ENCODE measurements at places on chromosomes 5 and 9.

GRCh38 chr5:134550271-134551214 lies 25.1 kb downstream of the JADE2 start:
- peak; percentile 46 for DNase-seq

GRCh38 chr5:121969660-121970295 lies 8.0 kb downstream of the SRFBP1 start:
- DNase-seq: no peak

DNA sequence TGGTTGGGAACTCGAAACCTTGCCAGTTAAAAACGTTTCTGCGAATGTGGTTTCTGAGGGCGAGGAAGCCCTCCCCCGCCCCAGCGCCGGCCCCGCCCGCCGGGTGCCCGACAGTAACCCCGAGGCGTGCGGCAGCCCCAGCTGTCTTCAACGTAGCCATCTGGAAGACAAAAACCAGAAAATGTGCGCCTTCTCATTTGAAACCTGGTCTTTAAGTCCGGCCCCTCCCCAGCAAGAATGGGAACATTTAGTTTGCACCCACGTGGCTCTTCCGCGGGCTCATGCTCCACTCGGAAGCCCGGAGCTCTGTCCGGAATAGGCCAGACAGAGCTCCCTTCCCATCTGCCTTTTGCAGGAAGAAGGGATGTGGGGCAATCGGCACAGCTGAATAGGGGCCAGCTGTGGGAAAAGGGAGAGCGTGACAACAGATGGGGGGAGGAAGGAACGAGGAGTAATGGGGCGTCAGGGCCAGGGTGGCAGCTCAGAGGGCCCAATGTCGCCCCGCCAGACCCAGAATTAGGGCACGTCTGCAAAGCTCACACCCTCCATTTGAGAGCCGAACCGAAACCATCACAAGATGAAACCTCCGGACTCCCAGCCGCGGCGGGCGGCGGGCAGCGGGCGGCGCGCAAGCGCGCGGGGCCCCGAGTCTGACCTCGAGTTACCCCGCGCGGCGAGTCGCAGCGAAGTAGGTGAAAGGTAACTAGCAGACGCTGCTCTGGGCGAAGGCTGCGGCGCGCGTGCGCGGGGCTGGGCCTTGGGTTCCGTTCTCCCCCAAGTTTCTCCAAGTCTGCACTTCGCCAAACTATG lies 63.4 kb upstream of the ABCA1 start:
- DNase-seq: peak; percentile 92

DNA sequence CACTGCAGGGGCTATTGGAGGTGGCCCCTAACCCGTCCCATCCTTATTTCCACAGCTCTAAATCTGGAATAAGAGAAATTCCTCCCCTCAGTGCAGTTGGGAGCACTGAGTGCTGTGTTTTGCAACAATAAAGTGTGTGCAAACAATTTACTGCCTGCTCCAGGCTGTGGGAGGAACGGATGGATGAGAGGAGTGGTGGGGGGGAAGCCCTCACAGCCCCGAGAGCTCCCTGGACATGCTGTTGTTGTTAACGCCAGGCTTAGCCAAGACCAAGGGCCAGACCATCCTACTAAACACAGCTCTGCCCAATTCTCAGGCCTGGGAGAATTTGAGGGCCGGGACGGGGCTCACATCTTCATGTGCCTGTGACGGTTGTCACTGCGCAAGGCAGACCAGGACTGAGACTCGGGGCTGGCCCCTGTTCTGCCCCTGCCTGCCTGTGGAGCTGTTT lies 200.2 kb downstream of the DAB2IP start:
- DNase-seq: no peak

GRCh38 chr5:147995846-147996245 lies 67.9 kb upstream of the SPINK5 start:
- DNase-seq: no peak

DNA sequence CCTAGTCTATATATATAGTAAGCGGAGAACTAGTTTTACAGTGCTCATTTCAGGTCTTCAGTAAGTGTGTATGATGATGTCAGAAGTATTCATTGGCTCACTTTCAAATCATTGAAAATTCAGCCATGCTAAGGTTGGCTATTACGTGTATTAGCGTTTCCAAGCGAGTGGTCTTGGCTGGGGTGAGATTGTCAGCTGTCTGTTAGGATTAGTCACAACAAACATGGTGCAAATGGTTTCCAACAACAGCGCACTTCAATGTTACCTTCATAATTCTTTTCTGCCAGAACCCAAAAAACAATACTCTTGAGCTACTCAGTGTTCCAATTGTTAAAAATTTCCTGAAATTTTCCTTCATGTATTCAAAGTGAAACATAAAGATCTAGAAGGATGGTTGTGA lies 283.0 kb downstream of the AOPEP start:
- DNase-seq: no peak

GRCh38 chr5:103259705-103260355 lies 1.3 kb downstream of the MACIR start:
- DNase-seq: no peak

- DNase-seq: no peak
Measured at GRCh38 chr9:110443866-110444220, 106.2 kb upstream of the TXNDC8 start.

Data from hematopoietic multipotent progenitor cell treated with erythropoietin and hydrocortisone succinate and interleukin-3 and kit ligand, for 4 days (in vitro differentiated cells).